ENCODE measurements at places on chromosomes 11 and 22.

- DNase-seq = no peak
Observed at GRCh38 chr11:11036848-11037732, 179.2 kb upstream of the ZBED5 start.

GRCh38 chr22:37454857-37455686, 27.8 kb upstream of the ELFN2 start:
- DNase-seq = no peak

DNA sequence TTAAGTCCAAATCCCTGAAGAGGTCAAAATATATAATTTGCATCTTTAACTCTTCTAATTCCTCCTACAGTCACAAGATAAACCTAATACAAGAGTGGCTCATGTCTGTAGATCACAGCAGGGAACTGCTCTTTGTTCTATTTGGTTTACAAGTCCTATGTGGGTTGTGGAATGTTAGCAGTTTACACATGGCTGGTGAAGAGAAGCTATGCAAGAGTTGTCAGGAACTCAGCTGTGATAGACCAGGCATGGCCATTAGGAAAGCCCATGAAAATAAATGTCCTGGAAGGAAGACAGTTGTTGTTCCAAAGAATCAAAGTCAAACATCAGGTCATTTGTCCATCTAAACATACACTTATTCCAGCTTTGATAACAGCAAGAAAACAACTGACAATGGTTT, 312.4 kb upstream of the PITPNB start:
- DNase-seq = no peak

DNA sequence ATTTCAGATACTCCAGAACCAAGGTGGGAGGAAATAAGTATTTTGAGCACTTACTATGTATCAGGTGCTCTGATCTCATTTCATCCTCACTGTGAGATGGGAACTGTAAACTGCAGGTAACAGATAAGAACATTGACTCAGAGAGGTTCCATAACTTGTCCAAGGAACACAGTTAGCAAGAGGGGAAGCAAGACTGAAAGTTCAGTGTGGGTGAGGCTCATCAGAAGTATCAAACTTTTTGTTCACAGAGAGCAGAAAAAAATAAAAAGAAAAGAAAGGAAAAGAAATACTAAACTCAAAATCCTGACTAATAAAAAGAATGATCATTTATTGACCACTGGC, 37.1 kb downstream of the RAB30 start:
- no peak for DNase-seq

All from activated naive CD4-positive, alpha-beta T cell treated with anti-CD3 and anti-CD28 coated beads, Interleukin-2, amount 50 U/mL, for 16 hours (primary cell).